Fibroblast of the aortic adventitia (primary cell): ENCODE measurements at places on chromosomes 5 and 9. TPM values are rescaled to one million over a fixed set of nuclear protein-coding genes. Genes with fewer than 3 reads are reported as not detected.

STK32A gene
- 2.3 and 26.0 TPM in 2 replicates for total RNA-seq

BTNL3 gene
- not detected in 2 replicates for total RNA-seq

UBTD2 gene
- total RNA-seq = 21.5 and 28.4 TPM in 2 replicates

HBEGF gene
- 0.41 and 0.90 TPM in 2 replicates for total RNA-seq

CD72 gene
- 1.1 and 1.9 TPM in 2 replicates for total RNA-seq

ITGA2 gene
- 9.1 and 171 TPM in 2 replicates for total RNA-seq
